ENCODE measurements at places on chromosomes 3 and 15.

GRCh38 chr3:38916706-38917105, 100.7 kb upstream of the SCN10A start:
- no peak for DNase-seq

GRCh38 chr3:175983379-175983778, 1124.2 kb downstream of the NAALADL2 start:
- DNase-seq, result no peak

DNA sequence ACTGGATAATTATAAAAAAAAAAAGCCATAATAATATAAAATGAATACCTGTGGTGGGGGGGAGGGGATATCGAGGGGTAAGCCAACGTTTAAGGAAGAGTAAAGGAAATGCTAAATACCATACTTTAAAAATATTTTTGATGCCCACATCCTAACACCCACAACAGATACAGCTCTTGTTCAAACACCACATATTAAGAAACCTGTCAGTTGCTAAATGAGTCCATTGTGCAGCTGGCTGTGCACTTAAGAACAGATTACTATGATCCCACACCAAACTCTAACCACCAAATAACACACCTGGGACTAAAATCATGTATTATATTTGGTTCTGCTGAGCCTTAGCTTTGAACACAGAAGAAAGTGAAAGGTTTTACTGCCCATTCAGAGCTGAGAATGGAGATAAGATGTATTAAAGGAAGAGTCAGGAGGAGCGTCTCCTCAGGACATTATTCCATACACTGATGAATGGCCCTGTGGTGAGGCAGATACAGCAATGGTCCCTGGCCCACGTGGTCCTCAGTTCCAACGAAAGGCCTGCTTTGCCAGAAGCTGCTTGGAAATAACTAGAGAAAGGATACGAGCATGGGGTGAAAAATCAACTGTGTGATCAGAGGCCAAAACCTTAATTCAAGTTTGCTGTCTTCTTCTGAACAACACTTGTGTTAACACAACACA, 515.4 kb downstream of the FOXP1 start:
- no peak for DNase-seq

DNA sequence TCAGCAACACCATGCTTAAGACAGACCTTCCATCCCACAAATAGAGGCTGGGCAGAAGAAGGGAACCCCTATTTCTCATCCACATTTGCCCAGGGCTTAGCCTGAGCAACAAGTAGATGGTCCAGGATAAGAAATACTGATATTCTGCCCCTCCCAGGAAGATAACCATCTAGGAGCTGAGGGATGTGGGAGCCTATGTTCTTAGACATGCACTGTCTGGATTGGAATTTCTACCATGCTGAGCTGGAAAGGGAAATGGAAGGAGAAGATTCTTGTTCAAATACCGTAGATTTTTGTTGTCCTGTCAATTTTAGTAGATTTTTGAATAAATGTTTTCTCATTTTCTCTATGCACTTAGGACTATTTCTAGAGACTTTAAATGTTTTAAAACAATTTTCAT, 450.7 kb upstream of the SEMA6D start:
- no peak for DNase-seq

- no peak for DNase-seq
Observed at GRCh38 chr15:58947179-58947578, 13.7 kb upstream of the SLTM start.

- no peak for DNase-seq
Observed at GRCh38 chr3:66923969-66924368, 74.1 kb upstream of the KBTBD8 start.

- no peak for DNase-seq
Observed at GRCh38 chr15:61169904-61170695, 59.0 kb downstream of the RORA start.

- no peak for DNase-seq
Observed at GRCh38 chr3:130465521-130465920, 51.5 kb upstream of the COL6A6 start.

DNA sequence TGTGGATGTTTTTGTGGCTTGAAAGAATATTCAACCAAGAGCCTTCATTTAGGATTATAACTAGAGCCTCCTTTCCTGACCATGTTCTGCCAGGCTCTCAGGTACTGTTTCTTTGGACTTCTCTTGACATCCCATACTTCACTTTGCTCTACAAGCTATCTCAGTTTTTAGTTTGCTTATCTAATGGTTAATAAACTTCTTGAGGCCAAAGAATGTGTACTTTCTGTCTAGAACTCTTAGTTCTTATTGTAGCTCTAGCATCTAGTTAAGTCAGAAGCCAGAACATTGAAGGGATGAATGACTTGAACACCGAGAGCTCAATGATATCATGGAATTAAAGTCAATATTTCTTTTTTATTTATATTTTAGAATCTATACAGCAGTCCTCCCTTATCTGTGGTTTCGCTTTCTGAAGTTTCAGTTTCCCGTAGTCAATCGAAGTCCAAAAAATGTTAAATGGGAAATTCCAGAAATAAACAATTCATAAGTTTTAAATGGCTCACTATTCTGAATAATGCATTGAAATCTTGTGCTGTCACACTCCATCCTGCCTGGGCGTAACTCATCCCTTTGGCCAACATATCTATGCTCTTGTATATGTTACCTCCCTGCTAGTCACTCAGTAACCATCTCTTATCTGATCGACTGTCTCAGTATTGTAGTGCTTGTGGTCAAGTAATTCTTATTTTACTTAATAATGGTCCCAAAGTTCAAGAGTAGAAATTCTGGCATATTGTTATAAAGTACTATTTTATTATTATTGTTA, 368.6 kb upstream of the RBMS3 start:
- no peak for DNase-seq

DNA sequence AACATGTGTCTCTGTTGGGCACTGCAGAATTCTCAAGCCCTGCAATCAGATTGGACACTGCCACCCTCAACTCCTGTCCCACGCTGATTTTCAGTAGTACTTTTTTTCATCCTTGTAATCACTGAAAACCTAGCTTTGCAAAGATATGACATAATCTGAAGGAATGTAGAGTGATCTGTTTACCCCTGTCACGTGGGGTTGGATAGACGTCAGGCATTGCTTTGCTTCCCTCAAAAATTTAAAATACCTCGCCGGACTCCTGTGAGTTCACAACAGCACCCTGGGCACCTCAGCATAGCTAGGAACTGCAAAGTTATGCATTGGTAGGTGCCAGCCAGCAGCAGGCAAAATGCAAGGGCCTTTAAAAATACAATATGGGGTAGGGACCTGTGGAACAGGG, 71.1 kb upstream of the OXTR start:
- no peak for DNase-seq

DNA sequence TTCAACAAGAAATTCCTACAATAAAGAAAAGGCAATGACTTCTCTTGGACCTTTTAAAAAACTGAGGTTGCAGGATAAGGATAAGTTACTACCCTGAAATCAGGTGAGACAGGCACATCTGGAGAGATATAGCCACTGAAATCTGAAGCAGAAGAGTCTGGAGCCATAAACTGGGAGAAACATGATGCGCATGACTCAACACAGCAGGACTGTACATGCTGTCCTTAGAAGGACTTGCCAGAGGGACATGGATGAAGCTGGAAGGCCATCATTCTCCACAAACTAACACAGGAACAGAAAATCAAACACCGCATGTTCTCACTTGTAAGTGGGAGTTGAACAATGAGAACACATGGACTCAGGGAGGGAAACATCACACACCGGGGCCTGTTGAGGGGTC, 1020.2 kb downstream of the AGBL1 start:
- peak; percentile 12 for DNase-seq

GRCh38 chr3:173893066-173893465, 495.5 kb downstream of the NLGN1 start:
- peak; percentile 22 for DNase-seq

DNA sequence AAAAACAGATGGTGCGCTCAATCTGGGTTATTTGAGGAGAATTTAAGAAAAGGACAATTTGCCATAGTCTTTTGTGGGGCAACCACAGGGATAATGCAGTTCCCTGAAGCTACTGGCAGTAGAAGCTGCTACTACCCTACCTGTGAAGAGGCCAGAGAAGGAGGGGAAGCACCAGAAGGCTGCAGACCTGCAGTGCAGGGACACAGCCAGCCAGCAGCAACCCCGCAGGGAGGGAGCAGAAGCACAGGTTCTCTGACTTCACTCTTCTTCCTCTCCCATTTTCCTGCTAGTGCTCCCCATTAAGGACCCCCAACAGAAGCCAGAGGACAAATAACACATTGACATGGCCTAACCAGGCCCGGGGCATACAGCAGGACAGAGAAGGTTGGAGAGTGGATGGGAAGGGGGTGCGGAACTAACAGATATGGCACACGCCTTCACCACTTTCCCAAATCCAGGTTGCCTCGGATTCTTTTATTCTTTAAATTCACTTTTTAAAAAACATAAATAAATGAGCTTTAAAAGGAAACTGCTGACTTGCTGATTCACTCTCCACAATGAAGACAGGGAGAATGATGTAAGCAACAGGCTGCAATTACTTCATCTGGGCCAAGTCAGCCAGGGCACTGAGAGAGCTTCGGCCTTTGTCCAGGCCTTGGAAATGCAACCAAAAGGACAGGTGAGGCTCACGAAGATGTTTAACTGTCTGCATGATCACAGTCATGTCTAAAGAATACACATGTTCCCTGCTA, 30.1 kb downstream of the POPDC2 start:
- DNase-seq, result no peak

DNA sequence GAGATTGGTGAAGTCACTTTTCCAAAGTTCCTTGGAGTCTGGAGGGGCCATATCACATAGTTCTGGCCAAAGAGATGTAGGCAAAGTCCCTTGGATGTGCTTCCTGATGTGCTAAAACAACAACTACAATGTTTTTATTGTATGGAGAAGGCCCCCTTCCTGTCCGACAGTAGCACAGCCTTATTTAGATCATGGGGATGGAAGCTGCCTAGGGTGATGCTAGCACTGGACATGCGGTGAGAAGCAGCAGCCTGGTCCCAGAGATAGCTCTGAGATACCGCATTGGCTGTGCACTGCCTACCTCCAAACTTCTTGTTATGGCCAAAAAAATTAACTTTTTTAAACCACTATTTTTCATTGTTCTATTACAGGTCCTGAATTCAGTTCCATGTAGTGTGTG, 137.6 kb downstream of the AQP9 start:
- no peak for DNase-seq

DNA sequence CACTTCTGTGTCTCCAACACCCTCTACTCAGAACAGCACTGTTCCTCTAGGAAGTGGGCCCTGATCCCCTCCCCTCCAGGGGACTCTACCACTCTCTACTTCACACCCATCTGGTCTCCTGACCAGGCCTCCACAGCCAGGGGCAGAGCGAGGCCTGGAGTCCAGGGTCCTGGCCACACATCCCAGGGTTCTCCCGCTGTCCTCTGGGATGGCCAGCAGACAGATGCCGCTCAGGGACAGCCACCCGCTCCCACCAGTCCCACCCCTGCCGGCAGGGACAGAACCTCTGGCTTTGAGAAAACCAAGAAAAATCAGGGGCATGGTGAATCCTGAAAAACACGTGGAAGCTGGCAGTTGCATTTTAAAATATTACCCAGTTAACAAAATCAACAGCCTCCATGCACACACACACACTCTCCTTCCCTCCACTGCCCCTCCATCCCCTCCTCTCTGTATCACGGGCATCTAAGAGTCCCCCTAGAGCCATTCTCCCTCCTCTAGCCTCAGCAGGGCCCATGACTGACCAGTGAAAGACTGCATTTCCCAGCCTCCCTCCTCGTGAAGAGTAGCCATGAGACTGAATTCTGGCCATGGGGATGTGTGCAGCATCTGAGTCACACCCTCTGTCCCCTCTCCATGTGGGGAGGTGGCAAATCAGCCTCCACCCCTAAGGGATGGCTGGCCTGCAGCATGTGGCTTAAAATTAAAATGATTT, 32.1 kb upstream of the IQSEC1 start:
- DNase-seq, result no peak

- no peak for DNase-seq
Observed at GRCh38 chr15:84638103-84638502, 16.0 kb downstream of the WDR73 start.

- DNase-seq, result no peak
Observed at GRCh38 chr15:90037511-90037860, 36.4 kb downstream of the ZNF710 start.

DNA sequence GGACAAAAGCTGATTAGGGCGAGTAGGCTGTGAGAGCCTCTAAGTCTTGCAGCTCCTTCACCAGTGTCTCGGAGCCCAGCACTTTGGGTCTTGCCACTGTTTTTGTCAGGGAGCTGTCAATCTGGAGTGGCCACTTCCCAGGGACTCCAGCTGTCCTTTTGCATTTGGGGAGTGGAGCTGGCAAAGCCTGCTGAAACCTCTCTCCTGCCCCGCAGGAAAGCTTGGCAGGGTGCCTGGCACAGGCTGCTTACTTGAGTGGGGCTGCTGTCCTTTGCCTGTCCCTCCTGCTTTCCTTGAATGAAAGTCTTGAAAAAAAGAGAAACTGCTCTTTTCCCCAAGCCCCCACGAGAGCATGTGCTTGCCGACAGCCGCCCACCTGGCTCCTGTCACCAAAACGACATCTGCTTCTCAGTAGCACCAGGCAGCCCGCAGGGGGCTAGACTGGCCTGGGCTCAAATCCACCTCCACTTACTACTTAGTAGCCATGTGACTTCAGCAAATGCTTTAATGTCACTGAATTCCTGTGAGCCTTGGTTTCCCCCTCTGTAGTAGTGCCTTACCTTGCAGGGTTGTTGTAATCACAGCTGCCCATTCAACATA, 13.7 kb downstream of the USP13 start:
- DNase-seq, result no peak

DNA sequence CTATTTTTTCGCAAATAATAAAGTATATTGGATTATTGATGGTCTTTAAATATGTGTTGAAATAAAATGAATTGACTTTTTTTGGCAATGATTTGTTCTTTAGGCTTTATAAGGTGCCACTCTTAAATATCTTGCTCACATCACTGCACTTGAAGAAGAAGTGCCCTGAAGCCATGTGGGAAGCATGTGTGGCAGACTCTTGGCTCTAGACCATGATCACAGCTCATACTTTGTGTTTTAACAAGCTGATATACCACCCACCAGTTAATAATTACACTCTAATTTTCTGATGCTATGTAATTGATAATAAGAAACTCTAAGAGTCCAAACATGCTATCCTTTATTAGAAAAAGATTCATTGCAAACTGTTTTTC, 52.1 kb upstream of the TGFBR2 start:
- DNase-seq, result no peak
